ENCODE measurements at places on chromosomes 12 and 14. TPM values are rescaled to one million over a fixed set of nuclear protein-coding genes. Genes with fewer than 3 reads are reported as not detected.

The C12orf60 gene
- total RNA-seq, result 2.7 TPM

The CNIH1 gene
- 275 TPM for total RNA-seq

The SLC2A14 gene
- total RNA-seq, result not detected

The HOXC12 gene
- total RNA-seq, result 0.31 TPM

The KRT8 gene
- 107 TPM for total RNA-seq

The NYNRIN gene
- total RNA-seq, result 2.7 TPM

The TMEM132D gene
- total RNA-seq, result not detected

The HEBP1 gene
- 14.7 TPM for total RNA-seq

The PPP1CC gene
- total RNA-seq, result 115 TPM

The STYK1 gene
- total RNA-seq, result 2.1 TPM

The C14orf39 gene
- total RNA-seq, result not detected

The KRT78 gene
- 0.16 TPM for total RNA-seq

The OAS2 gene
- 3.5 TPM for total RNA-seq

The MORN3 gene
- not detected for total RNA-seq

The TAS2R31 gene
- total RNA-seq, result 0.39 TPM

The SERPINA3 gene
- 3.8 TPM for total RNA-seq

The ERBB3 gene
- total RNA-seq, result 6.2 TPM

The MDM1 gene
- 4.1 TPM for total RNA-seq

The FOXA1 gene
- not detected for total RNA-seq

The TMX1 gene
- 45.6 TPM for total RNA-seq

The PLEKHG7 gene
- total RNA-seq, result not detected

The SLCO1B1 gene
- total RNA-seq, result not detected

The MYH6 gene
- total RNA-seq, result not detected

The PLCZ1 gene
- not detected for total RNA-seq

The ANO6 gene
- total RNA-seq, result 52.6 TPM

The TAS2R10 gene
- 0.31 TPM for total RNA-seq

The ING4 gene
- 12.8 TPM for total RNA-seq

The PMCH gene
- not detected for total RNA-seq
